Right cardiac atrium (tissue), 5 donors: ENCODE measurements at places on chromosomes 13 and 19.

- no peak for DNase-seq
Observed at GRCh38 chr13:73210218-73210883, 151.5 kb downstream of the KLF5 start.

- DNase-seq, result no peak
Observed at GRCh38 chr13:50379584-50379983, 364.3 kb downstream of the KCNRG start.

GRCh38 chr13:30971575-30971974, 39.1 kb downstream of the TEX26 start:
- DNase-seq, result no peak

- no peak for DNase-seq
Observed at GRCh38 chr19:49490287-49491029, 3.0 kb downstream of the RPL13A start.

DNA sequence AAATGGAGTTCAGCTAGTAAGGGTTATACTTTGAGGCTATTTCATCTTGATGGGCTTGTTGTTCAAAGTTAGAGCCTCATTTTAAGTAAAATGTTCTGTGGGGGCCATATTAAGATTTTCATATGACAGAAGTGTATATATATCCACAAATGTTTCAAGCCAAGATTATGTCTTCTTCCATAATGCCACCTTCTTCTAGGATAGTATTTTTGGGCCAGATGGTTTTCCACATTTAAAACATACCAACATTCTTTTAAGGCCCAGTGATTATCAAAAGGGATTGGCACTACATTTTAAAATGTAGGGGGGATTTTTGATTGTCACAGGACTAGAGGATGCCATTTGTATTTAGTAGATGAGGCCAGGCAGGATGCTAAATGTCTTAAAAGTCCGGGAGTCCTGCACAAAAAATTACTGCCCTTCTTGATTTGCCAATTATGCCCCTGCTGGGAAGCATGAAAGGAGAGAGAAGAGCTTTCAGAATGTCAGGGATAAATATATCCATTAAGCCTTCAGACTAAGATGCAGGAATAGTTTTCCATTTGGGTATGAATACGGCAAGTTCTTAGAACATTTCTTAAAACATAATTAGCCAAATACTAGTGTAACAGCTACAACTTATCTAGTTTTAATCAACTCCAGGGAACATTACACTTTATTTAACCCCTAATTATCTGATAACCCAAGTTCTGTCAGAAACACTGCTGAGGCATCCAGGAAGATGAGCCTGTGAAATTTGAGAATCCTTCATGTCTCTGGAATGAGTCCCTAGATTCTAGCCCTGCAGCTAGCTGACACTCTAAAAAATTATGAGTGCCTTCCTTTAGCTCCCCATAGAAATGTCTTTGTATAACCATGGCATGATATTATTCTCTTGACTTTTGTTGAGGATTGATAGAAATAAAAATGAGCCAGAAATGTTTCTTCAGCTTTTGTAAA, 34.0 kb downstream of the ITM2B start:
- DNase-seq, result no peak

DNA sequence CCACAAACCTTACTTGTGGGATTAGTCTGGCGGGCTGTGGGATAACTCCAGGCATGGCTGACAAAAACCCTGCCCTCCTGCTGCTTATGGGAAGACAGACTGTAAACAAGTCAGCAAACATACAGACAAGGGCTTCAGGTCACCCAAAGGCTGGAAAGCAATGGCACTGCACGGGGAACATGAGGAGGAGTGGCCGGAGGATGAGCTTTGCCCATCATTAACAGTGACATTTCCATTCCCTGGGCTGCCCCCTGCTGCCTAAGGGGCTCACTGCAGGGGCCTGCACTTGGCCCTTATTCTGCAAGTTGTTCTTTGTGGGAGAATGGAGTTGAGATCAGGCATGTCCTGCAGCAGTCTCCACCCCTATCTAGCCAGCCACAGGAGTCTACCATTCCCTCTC, 91.3 kb downstream of the UQCRFS1 start:
- peak; percentile 68 for DNase-seq

DNA sequence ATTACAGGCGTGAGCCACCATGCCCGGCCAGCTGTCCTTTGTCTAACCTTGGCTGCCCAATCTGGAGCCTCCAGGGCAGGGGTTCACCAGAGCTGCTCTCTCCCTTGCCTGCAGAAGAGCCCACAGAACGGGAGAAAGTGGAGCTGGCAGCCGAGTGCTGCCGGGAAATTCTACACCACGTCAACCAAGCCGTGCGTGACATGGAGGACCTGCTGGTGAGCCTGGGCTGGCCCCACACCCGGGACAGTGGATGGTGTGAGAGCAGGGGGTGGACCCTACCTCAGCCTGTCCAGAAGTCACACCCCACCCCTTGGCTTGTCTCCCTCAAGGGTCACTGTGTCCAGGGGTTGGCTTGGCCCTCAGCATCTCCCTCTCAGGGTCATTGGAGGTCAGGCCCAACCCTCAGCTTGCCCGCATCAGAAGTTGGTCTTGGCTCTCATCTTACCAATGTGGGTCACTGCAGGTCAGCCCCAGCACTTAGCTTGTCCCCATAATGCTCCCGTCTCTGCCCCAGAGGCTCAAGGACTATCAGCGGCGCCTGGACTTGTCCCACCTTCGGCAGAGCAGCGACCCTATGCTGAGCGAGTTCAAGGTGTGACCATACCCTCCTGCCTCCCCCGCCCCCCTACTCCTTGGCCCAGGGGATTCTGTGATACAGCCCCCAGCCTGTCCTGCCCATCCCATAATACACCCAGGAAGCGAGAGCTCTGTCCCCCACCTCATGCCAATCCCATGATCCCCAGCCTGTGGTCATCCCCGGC, 20.4 kb downstream of the ARHGEF1 start:
- DNase-seq, result no peak

DNA sequence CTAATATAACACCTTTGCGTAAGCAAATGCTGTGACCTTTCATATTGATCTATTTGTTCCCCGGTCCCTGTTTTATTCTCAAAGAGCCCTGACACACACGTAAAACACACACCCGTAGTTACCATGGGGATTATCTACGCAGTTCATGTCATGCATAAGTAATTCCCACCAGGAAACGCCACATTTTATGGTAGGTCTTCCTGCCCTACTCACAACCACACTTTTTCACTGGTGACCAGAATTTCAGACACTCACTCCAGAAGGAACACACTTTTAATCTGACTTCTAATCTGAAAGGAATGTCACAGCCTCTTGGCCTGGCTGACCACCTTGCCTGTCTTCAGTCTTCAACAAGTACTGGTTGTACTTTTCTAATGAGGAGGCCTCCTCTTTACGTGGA, 46.8 kb downstream of the SLC7A1 start:
- no peak for DNase-seq

- peak; percentile 39 for DNase-seq
Observed at GRCh38 chr13:21817878-21818277, 147.0 kb downstream of the FGF9 start.

DNA sequence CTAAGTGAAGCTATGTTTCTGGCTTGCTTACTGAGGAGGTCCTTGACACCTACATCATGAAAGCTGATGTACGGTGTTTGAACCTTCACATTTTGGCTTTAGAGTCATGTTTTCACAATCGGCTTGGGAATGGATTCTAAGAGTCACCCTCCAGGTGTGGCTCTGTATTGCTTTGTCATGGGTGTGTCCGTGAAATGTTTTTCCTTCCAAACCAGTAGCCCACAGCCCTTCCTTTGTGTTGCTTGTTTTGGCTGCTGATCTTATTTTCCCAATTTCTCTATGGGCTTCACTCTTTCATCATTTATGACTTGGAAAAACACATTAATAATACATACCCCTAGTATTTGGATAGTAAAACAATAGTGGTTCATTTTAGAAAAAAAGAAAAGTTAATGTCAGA, 240.6 kb downstream of the GGACT start:
- no peak for DNase-seq

DNA sequence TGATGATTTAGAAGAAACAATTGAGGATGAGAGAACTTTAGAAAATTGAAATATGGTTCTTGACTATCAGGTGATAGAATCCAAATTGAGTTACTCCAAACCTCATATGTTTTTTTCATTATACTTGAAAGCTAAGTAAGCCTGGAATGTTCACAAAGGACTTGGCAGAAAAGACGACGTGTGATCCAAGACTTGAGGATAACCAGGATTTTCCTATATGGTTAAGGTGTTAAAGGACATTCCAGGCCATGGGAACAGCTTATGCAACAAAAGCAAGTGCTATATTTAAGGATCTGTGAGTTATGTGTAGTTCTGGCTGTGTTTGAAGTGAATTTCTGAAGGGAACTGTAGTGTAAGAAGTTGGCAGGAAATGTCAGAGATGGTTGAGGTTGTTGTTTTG, 52.5 kb downstream of the SLITRK1 start:
- DNase-seq, result no peak

DNA sequence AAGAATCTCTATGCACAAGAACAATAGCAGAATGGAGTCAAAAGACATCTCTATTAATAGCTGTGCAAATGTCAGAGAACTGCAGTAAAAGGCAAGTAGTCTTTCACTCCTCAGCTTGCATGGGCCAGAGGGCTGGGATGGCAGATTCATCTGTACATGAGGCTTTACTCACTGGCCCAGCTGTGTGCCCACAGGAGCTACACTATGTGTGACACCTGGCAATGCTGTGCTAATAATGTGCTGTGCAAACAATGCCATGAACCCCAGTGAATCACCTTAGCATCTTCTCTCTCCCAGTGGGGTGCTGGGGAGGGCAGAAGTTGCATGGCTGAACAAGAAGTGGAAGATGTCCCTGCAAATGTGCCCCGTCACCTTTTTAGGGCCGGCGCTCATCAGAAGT, 73.1 kb downstream of the KL start:
- no peak for DNase-seq

GRCh38 chr13:30800107-30800506, 64.8 kb downstream of the ALOX5AP start:
- no peak for DNase-seq
